ENCODE measurements at places on chromosomes 7 and 10.
A peak's percentile ranks its signal among the peaks of the same experiment; 100 is the strongest.

DNA sequence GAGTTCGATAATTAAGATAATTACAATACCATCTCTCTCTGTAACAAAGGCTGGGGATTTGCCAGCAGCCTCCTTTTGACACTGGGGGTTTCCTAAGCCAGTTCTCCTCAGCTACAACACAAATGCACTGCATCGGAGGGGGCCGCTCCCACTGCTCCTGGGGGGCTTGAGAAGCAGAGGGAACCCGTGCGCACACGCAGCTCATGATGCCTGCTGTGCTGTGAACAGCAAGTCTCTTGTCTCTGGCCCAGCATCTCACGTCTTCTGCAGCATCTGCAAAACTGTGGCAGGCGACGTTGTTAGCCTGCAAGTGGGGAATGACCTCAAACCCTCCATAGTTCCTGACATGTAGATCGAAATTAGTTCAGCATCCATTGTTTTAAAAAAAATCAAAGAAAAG is 5.5 kb downstream of the VIPR2 start:
- peaks cover 23% of the 10 kb centered on the region for H3K4me1 ChIP-seq
- H3K4me3 ChIP-seq, result no peak overlapping the region
- H3K27me3 ChIP-seq, result no peaks in the 10 kb centered on the region
- peaks cover 5% of the 10 kb centered on the region for H3K36me3 ChIP-seq

DNA sequence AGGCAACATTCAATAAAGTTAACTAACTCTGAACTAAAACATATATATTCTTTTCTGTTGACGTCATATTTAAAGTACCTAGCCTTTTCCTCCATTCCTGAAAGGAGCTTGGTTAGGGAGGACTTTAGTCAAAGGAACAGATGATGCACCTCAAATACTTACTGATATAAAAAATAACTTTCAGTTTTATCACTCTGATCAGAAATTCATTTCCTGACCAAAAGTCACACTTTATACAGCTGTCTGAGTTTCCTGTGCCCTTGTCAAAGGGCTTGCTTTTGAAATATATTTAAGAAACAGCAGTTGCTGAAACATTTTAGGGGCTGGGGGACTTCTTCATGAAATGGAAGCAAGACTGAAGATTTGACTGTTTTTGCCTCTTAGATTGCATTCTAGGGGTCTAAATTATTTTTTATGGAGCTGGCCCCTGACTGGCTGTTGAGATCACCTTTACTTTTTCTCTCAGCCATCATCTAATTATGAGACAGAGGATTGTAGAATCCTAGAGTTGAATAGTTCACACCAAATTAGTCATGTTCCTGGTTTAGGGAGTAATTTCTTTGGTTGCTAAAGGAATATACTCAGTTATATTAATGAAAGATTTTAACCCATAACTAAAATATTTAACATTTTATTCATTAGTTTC is 46.6 kb downstream of the GLCCI1 start:
- no peak for DNase-seq
- peaks cover 6% of the 10 kb centered on the region for H3K4me1 ChIP-seq
- no peak overlapping the region for H3K27ac ChIP-seq
- H3K36me3 ChIP-seq, result no peaks in the 10 kb centered on the region

GRCh38 chr10:88962336-88962735 is 9.8 kb upstream of the ACTA2 start:
- H3K27me3 ChIP-seq, result no peaks in the 10 kb centered on the region
- no peak for DNase-seq
- H3K27ac ChIP-seq, result no peak overlapping the region
- peaks cover 27% of the 10 kb centered on the region for H3K4me1 ChIP-seq
- H3K36me3 ChIP-seq, result no peaks in the 10 kb centered on the region

- H3K4me1 ChIP-seq, result no peaks in the 10 kb centered on the region
- no peak overlapping the region for H3K4me3 ChIP-seq
- no peak overlapping the region for H3K27ac ChIP-seq
- no peaks in the 10 kb centered on the region for H3K36me3 ChIP-seq
- no peaks in the 10 kb centered on the region for H3K27me3 ChIP-seq
Measured at GRCh38 chr7:114466917-114467316, 52.3 kb downstream of the FOXP2 start.

- no peaks in the 10 kb centered on the region for H3K36me3 ChIP-seq
- no peak for DNase-seq
- no peaks in the 10 kb centered on the region for H3K27me3 ChIP-seq
- no peak overlapping the region for H3K27ac ChIP-seq
- no peak overlapping the region for H3K4me3 ChIP-seq
- peaks cover 46% of the 10 kb centered on the region for H3K4me1 ChIP-seq
Measured at GRCh38 chr10:132551093-132551807, 13.7 kb downstream of the INPP5A start.

- no peak overlapping the region for H3K4me3 ChIP-seq
- no peak overlapping the region for H3K27ac ChIP-seq
- H3K27me3 ChIP-seq, result no peaks in the 10 kb centered on the region
- peaks cover 27% of the 10 kb centered on the region for H3K36me3 ChIP-seq
- DNase-seq, result no peak
Measured at GRCh38 chr10:13613519-13613918, 26.8 kb downstream of the PRPF18 start.

DNA sequence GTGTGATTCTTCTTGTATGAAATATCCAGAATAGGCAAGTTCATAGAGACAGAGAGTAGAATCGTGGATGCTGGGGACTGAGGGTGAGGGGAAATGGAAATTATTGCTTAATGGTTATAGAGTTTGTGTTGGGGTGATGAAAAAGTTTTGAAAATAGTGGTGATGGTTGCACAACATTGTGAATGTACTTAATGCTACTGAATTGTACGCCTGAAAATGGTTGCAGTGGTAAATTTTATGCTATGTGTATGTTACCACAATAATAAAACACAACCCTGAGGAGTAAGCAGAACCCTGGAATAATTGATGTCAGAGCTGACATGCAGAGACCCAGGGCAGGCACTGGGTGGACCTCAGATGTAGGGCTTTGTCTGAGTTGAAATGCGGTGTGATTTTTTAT is 57.6 kb downstream of the TACR2 start:
- H3K4me3 ChIP-seq, result no peak overlapping the region
- H3K4me1 ChIP-seq, result peaks cover 55% of the 10 kb centered on the region

GRCh38 chr10:33441561-33441960 is 107.1 kb upstream of the NRP1 start:
- H3K27me3 ChIP-seq, result no peaks in the 10 kb centered on the region
- H3K4me3 ChIP-seq, result no peak overlapping the region
- DNase-seq, result no peak
- no peak overlapping the region for H3K27ac ChIP-seq
- H3K4me1 ChIP-seq, result no peaks in the 10 kb centered on the region
- H3K36me3 ChIP-seq, result no peaks in the 10 kb centered on the region

DNA sequence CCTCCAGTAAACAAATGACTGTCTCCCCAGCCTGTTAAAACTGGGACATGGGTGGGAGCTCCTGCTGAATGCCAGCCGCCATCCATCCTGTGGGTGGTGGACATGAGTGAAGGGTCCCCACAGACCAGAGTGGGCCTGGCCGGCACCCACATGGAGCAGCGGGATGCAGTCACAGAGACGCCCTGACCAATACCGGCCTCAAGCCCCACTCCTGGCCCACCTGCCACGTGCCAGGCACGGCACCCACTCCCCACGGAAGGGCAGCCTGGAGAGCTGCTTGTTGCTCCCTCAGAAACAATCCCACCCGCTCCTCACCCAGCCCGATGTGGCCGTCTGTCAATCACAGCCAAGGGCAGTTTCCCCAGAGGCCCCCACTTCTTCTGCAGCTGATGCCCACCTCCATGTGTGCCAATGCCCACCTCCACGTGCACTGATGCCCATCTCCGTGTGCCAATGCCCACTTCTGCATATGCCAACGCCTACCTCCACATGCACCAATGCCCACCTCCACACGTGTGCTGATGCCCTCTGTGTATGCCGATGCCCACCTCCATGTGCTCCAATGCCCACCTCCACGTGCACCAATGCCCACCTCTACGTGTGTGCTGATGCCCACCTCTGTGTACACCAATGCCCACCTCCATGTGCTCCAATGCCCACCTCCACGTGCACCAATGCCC is 42.8 kb upstream of the DNAAF5 start:
- H3K27me3 ChIP-seq, result no peaks in the 10 kb centered on the region
- no peaks in the 10 kb centered on the region for H3K4me1 ChIP-seq
- no peak for DNase-seq

DNA sequence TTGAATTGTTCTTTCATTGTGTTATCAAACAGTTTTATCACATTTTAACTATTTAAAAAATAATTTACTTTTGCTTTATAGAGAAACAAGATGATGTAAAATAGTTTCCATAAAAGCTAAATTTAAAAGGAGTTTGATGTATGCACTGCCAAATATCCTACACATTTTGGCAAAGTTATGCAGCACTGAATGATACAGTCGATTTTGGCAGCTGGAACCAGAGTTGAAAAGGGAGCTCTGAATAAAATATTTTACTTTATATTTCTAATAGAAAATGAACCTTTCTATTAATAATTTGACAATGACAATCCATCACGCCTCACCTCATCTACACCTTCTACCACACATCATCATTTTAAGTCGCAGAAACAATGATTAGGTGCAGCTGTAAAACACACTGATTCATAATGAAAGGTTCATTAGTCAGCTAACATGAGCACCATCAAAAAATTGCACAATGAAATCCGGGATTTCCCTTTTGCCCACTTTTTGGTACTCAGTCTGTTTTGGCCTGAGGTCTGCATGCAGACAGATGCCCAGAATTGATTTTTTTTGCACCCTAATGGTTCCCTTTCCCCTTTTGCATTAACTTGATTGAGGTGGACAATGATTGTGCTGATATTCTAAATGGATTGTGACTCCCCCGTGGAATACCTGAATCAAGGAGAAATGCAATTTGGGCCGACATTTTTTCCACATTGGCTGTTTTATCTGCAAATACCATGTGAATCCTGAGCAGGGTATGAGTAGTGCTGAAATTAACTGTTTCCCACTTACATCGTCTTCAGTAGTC is 105.8 kb downstream of the THSD7A start:
- no peaks in the 10 kb centered on the region for H3K27me3 ChIP-seq
- no peaks in the 10 kb centered on the region for H3K36me3 ChIP-seq
- no peak for DNase-seq
- no peak overlapping the region for H3K27ac ChIP-seq
- H3K4me3 ChIP-seq, result no peak overlapping the region

DNA sequence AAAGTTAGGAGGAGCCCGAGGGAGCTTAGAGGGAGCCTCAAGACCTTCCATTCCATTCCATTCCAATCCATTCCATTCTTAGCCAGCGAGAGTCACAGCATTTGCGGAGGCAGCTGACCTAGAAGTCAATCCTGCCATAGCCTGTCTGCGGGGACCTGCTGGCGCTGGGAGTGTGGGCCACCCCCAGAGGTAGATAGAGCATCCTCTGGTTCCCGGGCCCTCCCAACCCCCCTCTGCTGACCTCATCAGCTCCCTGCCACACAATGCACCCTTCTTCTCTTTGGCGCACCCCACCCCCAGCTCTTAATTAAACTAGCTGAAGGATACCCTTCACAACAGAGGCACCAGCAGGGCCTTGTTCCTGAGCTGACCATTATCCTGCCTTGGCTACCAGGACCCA is 152.5 kb upstream of the ZMIZ1 start:
- H3K4me1 ChIP-seq, result no peaks in the 10 kb centered on the region
- no peaks in the 10 kb centered on the region for H3K27me3 ChIP-seq

DNA sequence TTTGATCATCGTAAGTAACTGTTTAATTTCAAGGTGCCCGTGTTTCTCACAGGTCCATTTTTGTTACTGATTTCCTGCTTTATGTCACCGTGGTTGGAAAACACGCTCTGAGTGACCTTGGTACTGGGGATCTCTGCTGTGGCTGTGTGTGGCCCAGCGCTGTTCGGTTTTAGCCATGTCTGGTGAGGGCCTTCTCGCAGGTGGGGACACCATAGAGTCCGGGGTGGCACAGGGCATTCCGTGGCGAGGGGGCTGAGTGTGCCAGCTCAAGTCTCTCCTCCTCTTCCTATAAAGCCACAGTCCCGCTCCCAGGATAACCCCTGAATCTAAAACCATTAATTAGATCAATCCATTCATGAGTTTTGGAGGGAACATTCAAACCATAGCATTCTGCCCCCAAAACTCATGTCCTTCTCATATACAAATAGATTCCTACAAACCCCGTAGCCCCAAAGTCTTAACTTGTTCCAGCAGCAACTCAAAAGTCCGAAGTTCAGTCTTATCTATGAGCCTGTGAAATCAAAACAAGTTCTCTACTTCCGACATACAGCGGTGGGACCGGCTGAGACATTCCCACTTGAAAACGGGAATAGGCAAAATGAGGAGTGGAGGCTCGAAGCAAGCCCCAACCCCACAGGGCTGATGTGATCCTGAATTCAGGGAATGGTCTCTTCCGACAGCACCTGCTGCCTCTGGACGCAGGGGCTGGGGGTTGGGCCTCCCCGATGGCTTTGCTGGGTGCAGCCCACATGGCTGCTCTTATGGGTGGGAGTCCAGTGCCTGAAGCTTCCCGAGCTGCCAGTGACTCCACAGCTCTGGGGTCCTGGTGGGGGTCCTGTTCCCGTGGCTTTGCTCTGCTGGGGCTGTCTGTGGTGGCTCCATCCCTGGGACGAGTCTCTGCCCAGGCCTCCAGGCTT is 55.0 kb upstream of the NKX6-2 start:
- no peak for DNase-seq
- H3K4me3 ChIP-seq, result no peak overlapping the region
- H3K36me3 ChIP-seq, result no peaks in the 10 kb centered on the region
- H3K27me3 ChIP-seq, result no peaks in the 10 kb centered on the region
- no peaks in the 10 kb centered on the region for H3K4me1 ChIP-seq

DNA sequence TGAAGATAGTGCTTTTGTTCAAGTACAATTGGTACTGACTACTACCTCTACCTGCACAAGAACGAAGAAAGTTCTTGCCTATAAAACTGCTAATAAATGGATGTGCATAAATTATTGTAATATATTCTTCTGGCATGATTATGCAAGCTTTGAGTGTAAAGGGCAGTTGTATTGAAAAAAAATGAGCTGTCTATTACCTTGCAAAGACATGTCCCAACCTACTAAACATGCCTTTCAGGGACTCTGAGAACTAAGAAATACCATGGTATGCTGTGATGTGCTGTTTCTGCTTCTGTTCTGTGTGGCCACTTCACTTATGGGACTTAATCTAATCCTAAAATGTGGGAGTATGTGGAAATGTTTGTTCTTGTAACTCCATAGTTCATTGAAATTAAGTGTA is 1083.4 kb downstream of the LRMDA start:
- H3K4me3 ChIP-seq, result no peak overlapping the region
- no peaks in the 10 kb centered on the region for H3K27me3 ChIP-seq
- H3K4me1 ChIP-seq, result no peaks in the 10 kb centered on the region
- H3K27ac ChIP-seq, result no peak overlapping the region
- DNase-seq, result no peak
- H3K36me3 ChIP-seq, result no peaks in the 10 kb centered on the region

- H3K27ac ChIP-seq, result no peak overlapping the region
- H3K36me3 ChIP-seq, result no peaks in the 10 kb centered on the region
- H3K4me3 ChIP-seq, result no peak overlapping the region
- no peaks in the 10 kb centered on the region for H3K4me1 ChIP-seq
- DNase-seq, result no peak
- no peaks in the 10 kb centered on the region for H3K27me3 ChIP-seq
Measured at GRCh38 chr10:126686719-126687118, 16.2 kb upstream of the C10orf90 start.

DNA sequence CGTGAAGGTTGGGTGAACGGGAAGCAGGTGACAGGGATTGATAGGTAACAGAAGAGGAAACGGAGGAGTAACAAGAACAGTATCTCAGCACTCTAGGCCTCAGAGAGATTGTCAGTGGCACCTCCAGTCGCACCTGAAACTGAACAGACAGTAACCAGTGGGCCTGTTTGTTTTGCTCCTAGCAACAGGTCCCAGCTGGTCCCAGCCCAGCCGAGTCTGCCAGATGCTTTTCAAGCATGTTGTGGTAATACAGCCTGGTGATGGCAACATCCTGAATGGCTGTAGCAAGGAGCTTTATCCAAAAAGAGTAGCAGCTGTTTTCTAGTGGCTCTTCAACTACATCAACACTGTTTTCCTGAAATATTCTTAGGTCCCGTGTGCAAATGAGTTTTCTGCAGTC is 4.7 kb downstream of the CACNB2 start:
- no peaks in the 10 kb centered on the region for H3K27me3 ChIP-seq
- H3K4me1 ChIP-seq, result peaks cover 5% of the 10 kb centered on the region
- DNase-seq, result no peak
- no peak overlapping the region for H3K4me3 ChIP-seq
- H3K36me3 ChIP-seq, result no peaks in the 10 kb centered on the region
- H3K27ac ChIP-seq, result peak overlapping the region; percentile 66
